ENCODE measurements at places on chromosomes 16 and 17.

DNA sequence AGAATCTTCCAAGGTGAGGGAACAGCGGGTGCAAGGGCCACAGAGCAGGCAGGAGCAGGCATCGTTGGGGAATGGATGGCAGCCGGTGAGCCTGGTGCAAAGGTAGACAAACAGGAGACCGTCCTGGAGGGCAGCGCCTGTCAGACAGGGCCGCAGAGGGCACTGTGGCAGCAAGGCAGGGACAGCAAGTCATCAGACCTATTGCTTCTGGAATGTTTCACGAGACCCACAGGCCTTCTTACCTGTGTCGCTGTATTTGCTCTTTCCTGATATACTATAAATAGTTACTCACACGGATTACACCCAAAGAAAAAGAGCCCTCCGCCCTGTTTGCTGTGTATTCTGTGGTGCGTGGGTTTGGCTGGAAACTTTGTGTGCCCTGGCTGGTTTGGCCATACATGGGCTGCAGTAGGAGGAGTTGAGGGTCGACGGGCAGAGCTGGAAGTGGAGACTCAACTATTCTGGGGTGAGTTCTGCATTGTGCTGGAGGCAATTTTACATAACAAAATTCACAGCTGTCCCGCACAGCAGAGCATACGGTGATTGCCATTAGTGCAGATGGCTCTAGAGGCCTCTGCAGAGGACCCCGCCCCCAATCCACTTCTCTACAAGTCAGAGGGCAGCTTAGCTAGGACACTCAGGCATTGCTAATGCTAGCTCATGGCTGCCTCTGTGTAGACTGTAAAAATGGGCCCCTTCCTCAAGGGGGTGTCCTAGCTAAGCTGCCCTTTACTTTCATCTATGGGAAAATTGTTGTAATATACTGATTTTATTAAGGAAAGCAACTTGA is 18.6 kb upstream of the POLR3E start:
- DNase-seq: no peak

DNA sequence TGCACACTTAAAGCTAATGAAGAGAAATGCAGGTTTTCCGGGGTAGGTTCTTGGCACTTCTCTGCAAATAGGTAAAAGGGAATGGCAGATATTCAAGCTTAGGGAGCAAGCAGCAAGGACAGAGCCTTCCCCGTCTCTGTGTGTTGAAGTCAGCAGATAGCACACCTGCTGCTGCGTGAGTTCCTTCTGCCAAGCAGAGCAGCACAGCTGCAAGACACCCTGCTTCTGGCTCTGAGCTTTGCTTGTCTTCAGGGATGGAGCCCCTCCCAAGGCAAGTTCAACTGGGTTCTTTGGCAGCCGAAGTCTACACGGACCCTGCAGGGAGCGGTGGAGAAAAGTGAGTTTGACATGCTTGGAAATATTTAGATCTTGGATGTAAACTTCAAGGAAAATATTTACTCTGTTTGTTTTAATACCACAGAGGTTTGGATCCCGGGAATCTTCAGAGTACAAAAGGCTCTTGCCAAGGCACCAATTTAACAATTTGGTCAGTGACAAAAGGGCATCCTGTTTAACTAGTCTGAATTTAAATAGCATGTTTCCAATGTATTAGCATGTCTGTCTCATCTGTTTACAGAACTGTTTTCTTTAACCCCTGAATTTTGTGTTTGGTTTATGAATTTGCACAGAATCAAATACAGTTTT is 113.4 kb upstream of the KCNJ16 start:
- DNase-seq: no peak

- no peak for DNase-seq
These were observed 9.9 kb upstream of the ADGRG1 start for GRCh38 chr16:57618296-57619132.

DNA sequence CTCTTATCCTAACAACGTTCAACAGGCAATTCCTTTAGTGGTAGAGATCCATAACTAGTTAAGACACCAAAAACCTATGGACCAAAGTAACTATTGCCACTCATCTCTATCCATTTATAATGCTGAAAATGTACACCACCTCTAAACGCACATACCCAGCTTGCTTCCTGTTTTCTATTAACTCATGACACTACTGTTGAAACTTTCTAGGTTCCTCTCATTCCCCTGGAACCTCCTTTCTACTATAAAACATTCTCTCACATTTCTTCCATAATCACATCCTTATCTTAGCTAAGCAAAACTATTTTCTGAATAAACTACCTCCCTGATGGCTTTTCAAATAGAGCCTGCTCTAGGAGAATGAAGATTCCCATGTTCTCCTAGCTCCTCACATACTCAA is 42.9 kb upstream of the KSR1 start:
- no peak for DNase-seq

DNA sequence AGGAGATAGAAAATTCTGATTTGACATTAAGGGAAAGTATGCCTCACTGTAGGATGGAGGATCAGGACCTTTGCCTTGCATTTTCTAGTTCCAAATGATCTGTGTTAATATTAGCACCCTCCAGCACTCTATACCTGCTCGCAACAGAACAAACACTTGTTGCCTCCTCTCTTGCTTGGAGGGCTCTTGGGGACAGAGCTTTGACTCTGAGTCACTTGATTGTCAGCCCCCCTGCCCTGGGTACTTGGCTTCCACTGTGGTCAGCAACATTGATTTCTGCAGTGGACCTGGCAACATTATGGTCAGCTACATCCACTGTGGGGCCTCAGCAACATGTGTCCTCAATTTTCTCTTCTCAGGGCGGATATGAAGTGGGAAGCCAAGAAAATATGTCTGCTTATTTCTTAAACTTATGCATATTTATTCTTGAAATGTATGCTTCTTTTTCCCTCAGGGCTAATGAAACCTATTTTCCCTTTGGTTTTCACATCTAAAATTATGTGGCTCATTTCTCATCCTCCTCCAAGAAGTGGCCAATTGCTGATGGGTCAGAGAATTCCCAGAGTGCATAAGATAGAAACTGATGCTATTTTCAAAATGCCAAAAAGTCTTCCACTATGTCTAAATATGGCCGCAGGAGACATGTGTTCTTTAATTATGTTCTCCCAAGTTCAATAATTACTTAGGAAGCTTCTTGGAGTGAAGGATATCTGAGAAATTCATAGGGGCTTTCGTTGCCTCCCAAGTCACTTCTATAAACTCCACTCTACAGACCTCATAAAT is 94.6 kb upstream of the SMIM36 start:
- no peak for DNase-seq

DNA sequence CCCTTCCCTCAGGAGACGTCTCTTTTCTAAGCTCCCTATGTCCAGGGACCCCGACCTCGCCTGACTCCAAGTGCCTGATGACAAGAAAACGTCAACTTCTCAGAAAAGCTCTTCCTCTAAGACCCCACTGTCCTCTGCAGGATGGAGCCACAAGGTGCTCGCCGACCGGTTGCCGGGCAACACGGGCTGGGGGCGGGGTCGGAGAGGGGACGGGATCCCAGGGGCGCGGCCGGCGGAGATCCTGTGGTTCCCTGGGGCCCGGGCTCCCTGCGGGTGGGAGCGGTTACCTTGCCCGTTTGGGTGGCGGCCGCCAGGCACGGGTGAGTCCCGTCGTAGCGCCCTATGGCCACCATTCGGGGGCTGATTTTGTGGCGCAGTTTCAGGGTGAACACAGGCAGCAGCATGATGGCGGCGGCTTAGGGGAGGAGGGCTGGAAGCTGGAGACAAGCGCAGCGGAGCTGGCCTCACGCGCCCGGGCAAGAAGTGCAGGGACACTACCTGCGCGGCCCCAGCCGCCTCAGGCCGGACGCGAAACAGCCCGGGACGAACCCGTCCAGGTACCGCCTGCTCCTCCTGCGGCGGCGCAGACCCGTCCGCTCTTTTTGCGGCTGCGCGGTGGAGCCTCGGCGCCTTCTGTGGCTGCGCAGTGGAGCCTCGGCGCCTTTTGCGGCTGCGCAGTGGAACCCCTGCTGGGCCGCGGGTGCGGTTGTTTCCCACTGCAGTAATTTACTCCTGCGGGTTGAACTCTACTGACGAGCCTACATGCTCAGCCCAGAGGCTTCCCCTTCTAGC is at the start of gene BBS2:
TSS of gene BBS2 (minus strand) at position 566 of the 792 bp plus-strand sequence. CDS start at position 404, 162 bp downstream.
- peak; percentile 87 for DNase-seq

GRCh38 chr16:89706518-89707260 is 5.2 kb upstream of the SPATA2L start:
- DNase-seq: no peak

GRCh38 chr17:35568561-35568960 is 7.9 kb upstream of the SLFN14 start:
- DNase-seq: no peak
